ENCODE measurements at places on chromosomes 7 and 10.

GRCh38 chr10:130481936-130482335 lies 345.7 kb downstream of the GLRX3 start:
- no peak for DNase-seq

- DNase-seq = no peak
Observed at GRCh38 chr10:4658777-4659176, 167.2 kb upstream of the AKR1E2 start.

DNA sequence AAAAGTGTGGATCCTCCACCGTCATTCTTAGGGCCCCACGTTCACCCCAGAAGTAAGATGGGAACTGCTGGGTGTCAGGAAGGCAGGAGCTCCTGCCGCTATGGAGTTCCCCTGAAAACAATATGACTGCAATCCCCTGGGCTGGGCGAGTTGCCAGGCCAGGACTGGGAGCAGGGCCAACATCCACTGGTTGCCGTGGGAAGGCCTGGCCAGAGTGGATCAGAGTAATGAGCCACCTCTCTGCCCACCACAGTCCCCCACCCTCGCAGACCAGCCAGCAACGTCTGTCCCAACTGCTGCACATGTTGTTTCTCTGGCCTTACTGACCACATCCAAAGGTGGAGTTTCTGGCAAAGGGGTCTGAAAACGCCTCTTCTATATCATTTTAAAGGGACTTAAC lies 86.6 kb downstream of the STRA8 start:
- no peak for DNase-seq

DNA sequence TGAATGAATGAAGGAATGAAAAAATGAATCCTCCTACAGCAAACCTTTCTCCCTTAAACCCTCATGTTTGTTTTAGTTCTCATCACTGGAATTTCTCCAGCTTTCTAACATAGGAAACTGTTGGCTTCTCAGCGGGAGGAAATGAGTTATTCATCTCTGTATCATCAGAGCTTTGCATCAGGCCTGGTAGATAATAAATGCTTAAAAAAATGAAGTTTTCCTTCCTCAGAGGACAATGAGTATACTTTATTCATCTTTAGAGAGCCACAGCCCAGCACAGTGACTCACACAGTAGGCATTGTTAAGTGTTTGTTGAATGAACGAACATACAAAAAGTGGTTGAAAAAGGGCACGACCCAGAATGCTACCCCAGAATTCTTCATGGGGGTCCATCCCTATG lies 62.6 kb downstream of the COL13A1 start:
- no peak for DNase-seq

GRCh38 chr7:137946011-137946410 lies 55.9 kb downstream of the CREB3L2 start:
- DNase-seq = no peak

DNA sequence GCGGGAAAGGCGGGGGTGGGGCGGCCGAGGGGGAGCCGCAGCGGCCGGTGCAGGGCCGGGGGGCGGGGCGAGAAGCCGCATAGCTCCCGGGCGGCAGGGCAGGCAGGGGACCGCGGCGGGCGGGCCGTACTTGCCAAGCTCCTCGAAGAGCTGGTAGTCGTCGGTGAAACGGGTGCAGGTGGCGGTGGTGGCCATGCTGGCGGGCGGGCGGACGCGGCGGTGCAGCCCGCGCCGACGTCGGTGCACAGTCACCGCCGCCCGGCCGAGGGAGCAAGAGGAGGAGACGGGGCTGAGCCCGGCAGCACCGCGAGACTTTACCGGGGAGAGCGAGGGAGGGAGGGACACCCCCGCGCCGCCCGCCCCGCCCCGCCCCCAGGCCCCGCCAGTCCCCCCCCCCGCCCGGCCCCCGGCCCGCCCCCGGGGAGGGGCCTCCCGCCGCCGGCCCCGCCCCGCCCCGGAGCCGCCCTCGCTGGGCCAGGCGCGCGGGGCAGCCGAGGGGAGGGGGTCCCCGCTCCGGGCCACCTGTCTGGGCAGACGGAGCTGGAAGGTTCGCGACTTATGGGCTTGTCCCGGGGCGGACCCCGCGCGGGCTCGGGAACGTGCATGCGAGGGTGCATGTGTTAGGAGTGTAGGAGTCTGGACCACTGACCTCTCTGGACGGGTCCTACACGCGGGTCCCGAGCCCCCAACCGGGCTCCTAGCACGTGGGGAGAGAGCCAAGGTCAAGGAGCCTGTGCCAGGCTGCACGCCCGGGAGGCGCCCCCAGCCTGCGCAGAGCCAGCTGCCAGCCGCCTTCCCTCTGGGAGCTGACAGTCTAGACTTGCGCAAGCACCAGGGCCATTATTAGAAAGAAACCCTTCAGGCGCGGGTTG lies at the start of gene CAMK2G:
TSS of gene CAMK2G (minus strand) at position 289 of the 872 bp plus-strand sequence. CDS start at position 195, 94 bp downstream.
- peak; percentile 95 for DNase-seq

GRCh38 chr10:13054844-13055243 lies 45.1 kb upstream of the OPTN start:
- DNase-seq = no peak

DNA sequence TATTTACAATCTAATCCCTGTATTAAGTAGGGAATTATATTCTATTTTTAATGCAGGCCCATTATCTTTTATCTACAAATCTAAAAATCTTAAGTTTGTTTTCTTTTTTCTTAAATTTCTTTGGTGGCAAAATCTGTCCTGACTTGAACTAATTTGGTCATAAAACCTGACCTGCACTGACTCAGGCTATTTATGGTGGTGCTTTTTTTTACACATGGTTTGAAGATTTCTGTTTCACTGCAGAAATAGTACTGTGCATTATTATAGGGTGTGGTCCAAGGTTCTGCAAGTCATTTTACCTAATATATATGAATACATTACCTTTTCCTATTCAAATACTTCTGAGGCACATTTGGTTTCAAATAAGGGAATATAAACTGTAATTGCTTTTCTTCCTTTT lies 137.0 kb downstream of the CD36 start:
- no peak for DNase-seq

DNA sequence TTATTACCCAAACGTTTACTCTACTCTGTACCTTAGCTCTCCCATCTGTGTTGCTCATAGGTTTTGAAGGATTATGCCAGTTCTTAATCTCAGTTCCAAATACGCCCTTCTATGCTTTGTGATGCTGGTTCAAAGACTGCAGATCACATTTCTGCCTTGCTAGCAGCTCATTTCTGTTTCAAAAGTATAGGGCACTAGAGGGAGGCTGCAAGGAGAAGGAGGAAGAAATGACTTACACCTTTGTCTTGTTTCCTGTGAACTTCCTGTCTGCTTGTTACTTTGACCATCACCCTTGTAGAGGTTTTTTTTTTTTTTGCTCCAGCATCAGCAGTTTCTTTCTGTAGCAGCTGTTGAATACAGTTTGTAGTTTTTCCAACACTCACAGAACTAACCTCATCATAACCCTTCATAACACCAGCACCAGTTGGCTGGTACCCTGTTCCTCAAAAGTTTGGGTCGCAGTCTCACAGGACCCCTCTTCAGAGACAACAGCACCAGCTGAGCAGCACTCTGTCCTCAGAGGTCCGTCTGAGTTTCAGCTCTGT lies 16.5 kb downstream of the SLK start:
- no peak for DNase-seq

- no peak for DNase-seq
Observed at GRCh38 chr7:26850193-26850651, 14.2 kb downstream of the SKAP2 start.

DNA sequence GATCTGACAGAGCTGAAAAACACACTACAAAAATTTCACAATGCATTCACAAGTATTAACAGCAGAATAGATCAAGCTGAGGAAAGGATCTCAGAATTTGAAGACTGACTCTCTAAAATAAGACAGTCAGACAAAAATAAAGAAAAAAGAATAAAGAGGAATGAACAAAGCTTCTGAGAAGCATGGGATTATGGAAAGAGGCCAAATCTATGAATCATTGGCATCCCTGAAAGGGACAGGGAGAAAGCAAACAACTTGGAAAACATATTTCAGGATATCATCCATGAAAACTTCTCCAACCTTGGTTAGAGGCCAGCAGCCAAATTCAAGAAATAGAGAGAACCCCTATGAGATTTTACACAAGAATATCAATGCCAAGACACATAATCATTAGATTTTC lies 804.8 kb upstream of the IGFBP3 start:
- no peak for DNase-seq

DNA sequence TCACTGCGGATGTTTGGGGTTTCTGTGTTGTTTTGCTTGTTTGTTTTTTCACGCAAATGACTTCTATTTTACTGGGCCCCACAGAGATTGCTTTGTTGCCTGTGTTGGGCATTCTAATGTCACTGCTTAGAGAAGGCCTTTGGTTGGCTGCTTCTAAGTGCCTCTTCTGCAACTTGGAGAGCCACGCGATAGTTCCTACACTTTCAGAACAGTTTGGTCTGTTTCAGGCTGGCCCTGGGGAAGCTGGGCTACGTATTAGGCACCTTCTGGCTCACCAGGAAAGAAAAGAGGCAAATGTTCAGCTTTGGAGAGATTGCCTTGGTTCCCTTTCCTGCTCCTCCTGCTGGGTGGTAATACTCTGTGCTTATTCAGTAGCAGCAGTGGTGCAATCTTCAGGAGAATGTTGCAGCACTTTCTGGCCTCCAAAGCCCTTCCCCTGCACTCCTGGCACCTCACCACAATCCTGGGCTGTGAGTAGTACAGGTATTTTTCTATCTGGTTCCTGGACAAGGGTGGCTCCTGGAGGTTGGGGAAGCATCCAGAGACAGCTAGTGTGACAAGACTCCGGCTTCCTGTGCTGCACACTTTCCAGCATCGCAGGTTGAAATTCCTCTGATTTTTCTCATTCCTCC lies 1.2 kb downstream of the ANTXRL start:
- no peak for DNase-seq

DNA sequence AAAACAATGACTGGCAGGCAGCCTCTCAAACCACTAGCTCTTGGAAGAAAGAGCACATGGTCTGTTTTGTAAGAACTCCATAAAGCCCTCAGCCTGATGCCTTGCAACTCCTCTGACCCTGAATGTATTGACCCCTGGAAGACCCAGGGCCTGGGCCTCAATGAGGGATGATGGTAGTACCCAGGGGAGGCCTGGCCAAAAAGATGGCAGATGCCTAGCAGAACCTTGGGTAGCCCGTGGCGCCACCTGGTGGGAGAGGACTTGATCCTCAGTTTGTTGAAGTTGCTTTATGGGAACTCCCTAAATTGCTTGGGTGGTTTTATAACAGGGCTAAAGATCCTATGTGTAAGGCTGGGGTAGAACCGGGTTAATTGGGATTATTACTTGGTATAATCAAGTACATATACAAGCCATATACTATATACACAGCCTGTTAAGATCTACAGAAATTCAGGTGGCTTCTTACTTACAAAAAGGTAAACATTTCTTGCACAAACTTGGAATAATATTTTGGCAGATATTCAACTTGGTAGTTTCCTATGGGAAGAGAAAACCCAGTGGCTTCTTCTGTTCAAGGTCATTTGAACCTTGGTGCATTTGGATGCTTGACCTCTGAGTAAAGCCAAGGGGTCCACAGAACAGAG lies 95.8 kb upstream of the CACUL1 start:
- no peak for DNase-seq

- peak; percentile 34 for DNase-seq
Observed at GRCh38 chr7:20330928-20331909, 519 bp downstream of the ITGB8 start.

DNA sequence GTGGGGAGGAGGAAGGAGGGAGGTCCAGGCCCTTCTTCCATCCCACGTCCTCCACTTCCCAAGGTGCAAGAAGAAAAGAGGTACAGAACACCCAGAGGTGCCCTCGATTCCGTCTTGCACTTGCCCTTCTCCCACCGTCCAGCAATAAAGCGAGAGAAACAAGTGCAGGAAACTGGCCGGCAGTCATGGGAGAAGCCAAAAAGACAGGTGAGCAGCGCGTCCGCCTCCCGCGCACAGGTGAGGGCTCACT lies 1.3 kb downstream of the C10orf95 start:
- DNase-seq = no peak

- DNase-seq = no peak
Observed at GRCh38 chr7:99219185-99219767, 11.4 kb upstream of the KPNA7 start.

DNA sequence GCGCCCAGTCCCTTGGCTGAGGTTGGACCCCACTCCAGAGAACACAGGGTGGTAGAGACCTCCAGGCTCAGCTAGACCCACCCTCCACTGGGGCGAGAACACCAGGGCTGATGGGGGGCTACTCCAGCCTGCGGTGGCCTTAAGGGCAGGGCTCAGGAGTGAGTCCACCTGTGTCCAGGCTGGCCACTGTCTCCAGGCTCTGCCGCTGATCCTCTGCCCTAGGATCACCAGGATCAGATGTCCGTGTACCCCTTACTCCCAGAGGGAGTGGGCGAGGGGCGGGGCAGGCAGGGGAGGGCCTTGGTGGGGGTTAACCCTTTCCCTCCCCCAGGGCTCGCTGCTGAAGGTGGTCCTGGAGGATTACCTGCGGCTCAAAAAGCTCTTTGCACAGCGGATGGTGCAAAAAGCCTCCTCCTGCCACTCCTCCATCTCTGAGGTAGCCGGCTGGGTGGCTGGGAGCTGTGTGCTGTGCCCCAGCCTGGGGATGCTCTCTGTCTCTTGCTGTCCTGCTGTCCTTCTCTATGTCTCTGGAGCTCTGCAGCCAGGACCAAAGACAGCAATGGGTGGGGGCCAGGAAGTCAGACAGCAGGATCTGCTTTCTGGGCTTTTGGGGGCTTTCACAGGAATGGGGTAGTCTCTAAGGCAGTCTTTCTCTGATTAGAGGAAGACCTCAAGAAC lies 38.0 kb downstream of the PSAP start:
- no peak for DNase-seq

- no peak for DNase-seq
Observed at GRCh38 chr10:14396411-14397048, 65.8 kb upstream of the FRMD4A start.

DNA sequence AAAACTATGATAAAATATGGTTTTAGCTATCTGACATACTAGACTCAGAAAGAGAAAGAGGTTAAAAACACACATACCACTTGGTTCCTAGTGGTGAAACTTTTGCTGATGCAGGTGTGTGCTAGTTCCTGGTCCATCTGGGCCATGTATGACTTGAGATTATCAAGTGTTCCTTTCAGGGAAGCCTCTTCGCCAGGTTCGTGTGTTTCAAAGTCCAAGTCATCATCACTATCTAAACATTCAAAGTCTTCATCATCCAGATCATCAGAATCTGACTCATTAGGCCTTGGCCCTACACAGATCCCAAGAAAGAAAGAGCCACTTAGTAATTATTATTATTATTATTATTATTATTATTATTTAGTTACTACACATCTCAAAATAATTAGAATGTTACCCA lies 26.4 kb downstream of the NUDT13 start:
- DNase-seq = no peak
